ENCODE measurements at places on chromosomes 11 and 22.

GRCh38 chr11:16097543-16097942 lies 258.8 kb downstream of the SOX6 start:
- no peak for DNase-seq

DNA sequence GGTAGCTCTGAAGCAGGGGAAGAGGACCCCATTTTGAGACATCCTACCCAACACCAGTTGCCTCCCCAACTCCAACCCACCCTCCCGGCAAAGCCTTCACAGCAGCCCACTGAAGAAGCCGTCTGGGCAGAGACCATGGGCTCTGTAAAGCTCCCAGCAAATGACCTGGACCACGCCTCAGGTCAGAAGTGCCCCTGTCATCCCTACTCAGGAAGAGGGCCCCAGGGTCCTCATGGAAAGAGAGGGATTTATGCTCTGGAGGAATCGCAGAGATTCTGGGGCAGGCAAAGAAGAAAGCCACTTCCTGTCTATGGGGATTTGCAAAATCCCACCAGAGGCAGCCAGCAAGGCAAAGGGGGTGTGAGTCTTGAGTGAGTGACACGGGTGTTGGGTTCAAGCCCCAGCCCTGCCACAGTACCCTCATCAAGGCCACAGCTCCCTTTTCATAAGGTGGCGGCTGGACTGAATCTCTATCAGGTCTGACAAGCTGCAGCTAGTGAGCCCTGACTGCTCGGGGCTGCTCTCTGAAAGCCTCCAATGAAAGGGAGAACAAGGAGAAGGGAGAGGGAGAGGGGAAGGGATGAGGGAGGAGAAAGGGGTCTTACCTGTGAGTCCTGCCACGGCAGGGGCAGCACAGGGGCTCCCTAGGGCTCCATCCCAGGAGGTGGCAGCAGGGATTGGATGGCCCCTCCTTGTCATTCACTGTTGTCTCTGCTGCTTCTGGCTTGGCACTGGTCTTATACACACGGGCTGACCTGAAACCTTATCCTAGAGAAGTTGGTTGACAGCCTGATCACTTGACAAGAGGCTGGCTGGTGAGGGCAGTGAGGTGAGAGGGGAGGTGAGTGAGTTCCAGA lies at the start of gene UCP3:
UCP3 (minus strand) TSS at position 713 of the 857 bp plus-strand sequence. CDS start 2,043 bp downstream, outside the sequence.
- DNase-seq, result no peak

DNA sequence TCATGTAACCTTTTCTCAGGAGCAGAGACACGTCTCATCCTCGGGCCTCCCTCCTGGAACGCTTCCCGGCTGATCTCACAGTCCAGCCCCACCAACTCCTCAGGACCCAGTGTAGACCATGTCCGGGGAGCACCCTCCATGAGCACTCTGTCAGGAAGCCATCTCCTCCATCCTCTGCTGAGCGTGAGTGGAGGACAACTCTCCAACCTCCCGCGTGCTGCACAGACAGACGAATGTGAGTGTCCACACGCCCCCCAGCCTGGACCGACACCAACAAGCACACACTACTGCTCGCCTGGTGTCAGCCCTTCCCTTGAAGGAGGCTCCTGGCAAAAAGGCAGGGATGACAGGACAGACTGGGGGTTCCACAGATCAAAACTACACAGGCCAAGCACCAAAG lies 86.6 kb downstream of the SHANK2 start:
- DNase-seq, result no peak

DNA sequence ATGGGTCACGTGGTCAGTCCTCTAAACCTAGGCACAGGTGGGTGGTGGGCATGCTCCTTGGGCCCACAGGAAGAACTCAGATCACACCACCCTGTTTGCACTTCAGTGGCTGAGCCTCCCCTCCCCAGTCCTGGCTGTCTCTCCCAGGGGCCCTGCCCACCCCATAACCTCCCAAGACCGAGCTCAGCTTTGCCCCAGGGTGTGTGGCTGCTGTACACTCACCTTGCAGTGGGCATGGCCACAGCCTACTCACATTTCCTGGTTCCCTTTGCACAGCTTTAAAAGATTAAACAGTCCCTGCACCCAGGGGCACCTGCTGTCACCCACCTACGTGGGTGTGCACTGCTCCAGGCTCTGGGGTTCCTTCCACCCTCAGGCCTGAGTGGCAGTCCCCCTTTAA lies 13.8 kb downstream of the TRIOBP start:
- no peak for DNase-seq

GRCh38 chr11:19506816-19507486 lies 205.7 kb upstream of the NAV2 start:
- DNase-seq, result no peak

GRCh38 chr22:44968736-44969135 lies 41.1 kb downstream of the PHF21B start:
- no peak for DNase-seq

DNA sequence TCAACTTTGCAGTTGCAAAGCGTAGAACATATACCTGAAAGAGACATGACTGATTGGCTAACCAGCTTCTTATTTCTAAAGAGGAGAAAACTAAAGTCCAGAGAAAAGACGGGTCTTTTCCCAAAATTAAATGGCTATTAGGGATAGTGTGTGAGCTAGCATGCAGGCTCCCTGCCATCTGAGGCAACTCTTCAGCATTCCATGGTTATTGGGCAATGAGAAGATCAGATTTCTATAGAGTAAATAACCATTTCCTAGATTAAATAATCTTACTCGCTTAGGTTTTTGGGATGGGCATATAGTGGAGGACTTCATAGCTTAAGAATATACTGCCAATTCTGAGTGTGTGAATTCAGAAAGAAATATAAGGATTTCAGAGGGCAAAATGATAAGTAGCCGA lies 95.0 kb downstream of the PDHX start:
- DNase-seq, result no peak

GRCh38 chr22:30132290-30132996 lies 52.2 kb downstream of the HORMAD2 start:
- DNase-seq, result no peak

Measured in stimulated activated CD4-positive, alpha-beta T cell treated with anti-CD3 and anti-CD28 coated beads, Interleukin-12 subunit alpha, Interleukin-12 subunit beta, amount 100 ng/mL, for 24 hours (primary cell).